ENCODE measurements at places on chromosomes 1 and 21.
A peak's percentile ranks its signal among the peaks of the same experiment; 100 is the strongest.

DNA sequence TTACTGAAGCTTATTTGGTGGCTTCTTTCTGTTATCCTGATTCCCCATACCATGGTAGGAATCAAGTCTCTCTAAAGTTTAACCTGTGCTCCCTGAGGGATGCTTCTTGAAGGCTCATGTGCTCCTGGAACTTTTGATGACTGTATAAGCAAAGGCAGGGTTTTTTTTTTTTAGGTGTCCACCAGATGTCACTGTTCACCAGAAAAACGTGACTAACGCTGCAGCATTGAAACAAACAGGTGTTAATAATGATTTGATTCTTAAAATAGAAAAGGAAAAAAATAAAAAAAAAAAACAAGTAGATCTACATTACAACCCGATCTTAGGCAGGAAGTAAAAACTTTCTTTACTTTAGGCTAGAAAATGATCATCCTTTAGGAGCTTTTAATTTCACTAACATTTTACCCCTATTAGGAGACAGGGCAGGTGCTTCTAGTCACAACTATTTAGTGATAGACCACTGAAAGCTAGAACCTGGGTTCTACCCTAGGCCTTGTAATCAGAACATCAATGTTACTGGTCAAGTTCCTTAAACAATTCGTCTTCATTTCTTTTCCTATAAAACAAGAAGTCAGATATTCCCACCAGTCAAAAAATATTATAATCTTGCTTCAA lies 223.0 kb downstream of the PLA2G4A start:
- peak; percentile 37 for DNase-seq

GRCh38 chr21:25328736-25329135 lies 278.5 kb downstream of the MRPL39 start:
- DNase-seq: no peak

GRCh38 chr1:58886611-58887010 lies 102.8 kb upstream of the JUN start:
- no peak for DNase-seq

DNA sequence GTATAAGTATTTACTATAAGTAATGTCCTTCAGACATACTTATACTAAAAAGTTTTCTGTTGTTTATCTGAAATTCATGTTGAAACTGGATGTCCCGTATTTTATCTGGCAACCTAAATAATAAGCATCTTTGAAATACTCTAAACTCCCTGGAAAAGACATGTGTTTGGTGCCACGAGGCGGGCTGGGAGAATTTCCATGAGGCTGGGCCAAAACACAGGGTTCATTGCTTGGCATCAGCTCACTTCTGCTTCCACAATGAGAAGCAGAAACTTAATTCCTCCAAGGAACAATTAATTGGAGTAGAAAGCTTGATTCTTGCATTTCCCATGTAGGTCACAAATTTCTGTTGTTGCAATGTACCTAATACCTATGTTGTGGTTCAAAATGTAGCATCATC lies 110.2 kb downstream of the PSMG1 start:
- no peak for DNase-seq

DNA sequence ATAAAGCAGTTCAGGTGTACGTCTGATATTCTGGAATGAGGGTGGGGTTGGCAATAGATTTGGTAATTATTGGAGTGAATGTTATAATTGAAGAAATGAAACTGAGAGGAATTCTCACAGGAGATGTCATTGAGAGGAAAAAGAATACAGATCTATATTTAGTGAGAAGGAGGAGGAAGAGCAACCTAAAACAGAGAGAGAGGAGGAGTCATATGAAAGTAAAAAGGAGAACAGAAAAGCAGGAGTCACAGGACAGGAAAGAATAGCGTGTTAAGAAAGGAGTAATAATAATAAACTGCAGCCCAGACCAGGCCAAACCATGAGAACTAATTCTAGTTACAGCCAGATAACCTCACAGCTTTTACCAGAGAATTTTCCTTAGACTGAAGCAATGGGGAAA lies 62.7 kb upstream of the MROH9 start:
- no peak for DNase-seq

GRCh38 chr1:22932803-22933470 lies 39.7 kb downstream of the LACTBL1 start:
- no peak for DNase-seq

- DNase-seq: no peak
Measured at GRCh38 chr1:87218618-87219017, 110.1 kb upstream of the LMO4 start.

DNA sequence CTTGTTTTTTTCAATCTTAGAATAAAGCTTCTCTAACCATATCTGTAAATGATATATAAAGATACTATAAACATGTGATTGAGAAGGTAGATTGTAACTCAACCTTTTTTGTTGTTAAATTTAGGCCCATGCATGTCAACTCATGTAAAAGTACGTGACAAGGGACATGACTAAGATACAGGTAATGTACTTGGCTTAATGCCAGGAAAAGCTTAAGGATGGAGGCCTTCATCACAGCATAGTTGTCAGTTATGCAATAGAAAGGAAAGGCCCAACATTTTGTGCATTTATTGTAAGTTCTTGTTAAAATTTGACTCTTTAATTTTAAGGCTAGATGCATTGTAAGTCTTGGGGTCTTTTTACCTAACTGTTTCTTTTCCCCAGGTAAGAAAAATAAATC lies 305.1 kb downstream of the LTN1 start:
- no peak for DNase-seq

DNA sequence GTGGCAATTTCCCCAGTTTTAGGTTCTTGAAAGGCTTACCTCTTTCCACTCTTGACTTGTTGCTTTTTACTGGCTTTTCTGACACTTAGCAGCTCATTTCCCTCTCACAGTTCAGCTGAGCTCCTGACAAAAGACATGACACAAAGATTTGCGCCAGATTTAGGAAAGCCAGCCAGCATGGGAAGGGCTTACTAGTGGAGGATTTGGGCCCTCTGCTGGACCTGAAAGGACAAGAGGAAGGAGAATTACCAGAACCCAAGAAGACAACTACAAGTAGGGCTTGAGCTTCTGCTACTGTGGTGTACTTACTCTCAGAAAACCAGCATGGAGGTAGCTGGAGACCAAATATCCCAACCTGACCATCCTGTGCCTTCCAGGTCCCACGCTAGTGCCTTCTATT lies 784.5 kb downstream of the BRINP3 start:
- no peak for DNase-seq

DNA sequence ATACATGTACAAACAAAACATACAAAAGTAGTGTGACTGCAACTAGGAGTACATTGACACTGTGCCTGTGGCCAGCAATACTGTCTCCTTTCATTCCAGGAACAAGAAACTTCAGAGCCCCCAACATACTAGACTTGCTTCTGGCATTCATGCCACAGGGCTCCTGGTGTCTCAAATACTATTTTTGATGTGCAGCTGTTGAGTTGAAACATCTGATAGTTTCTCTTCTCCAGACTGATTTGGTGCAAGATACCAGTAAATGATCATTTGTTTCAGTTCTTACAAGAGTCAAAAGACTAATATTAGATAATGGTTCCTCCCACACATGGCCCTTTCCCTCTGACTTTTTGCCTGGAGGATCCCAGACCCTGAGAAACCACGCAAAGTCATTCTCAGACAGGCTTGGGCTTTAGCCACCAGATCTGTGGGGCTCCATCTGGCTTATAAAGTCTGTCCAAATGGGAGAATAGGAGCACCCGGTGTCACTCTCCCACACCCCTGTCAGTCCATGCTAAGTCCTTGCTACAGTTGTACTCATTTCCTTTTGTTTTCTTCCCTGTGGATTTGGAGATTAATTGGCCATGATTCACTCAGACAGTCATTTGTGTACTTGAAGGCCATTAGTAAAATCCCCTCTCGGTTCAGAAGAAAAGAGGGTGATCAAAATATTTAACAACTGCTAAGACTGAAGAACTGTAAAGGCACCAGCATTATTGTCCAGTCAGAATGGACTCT lies 163.5 kb upstream of the RUNX1 start:
- no peak for DNase-seq

GRCh38 chr21:30209601-30210000 lies 6.3 kb downstream of the CLDN8 start:
- DNase-seq: no peak

- peak; percentile 74 for DNase-seq
Measured at GRCh38 chr1:152479792-152480595, 30.6 kb upstream of the LCE5A start.

DNA sequence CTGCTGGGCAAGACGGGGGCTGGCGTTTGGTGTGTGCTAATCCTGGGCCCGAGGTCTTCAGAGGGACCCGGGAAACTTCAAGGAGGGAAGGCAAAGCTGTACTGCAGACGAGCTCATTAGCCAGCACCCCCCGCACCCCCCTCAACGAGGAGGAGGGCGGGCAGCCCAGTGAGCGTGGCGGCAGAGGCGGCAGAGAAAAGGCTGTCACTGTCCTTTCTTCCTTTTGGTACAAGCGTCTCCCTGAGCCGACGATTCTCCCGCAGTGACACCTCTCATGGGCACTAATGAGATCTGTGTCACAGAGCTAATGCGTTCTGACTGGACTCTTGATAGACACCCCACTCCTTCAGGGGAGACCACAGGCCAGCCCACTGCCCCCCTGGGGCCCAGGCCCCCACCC lies 29.5 kb downstream of the DMAP1 start:
- DNase-seq: no peak

DNA sequence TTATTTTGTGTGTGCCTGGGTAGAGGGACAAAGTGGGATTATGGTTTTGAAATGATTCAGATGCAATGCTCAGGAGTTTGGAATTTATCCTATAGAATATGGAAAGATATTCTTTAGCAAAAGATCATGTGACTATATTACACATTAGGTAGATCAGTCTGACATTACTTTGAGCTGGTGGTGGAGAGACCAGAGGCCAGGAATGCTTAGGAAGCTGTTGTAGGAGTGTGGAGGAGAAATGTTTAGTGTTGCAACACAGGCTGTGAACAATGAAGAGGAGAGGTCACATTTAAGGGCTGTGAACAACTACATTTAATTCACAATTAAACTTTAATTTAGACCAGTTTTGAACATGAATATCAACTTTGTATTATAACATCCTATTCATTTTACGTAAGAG lies 45.3 kb upstream of the PODN start:
- no peak for DNase-seq

- DNase-seq: no peak
Measured at GRCh38 chr1:197424380-197424779, 156.3 kb downstream of the CRB1 start.

DNA sequence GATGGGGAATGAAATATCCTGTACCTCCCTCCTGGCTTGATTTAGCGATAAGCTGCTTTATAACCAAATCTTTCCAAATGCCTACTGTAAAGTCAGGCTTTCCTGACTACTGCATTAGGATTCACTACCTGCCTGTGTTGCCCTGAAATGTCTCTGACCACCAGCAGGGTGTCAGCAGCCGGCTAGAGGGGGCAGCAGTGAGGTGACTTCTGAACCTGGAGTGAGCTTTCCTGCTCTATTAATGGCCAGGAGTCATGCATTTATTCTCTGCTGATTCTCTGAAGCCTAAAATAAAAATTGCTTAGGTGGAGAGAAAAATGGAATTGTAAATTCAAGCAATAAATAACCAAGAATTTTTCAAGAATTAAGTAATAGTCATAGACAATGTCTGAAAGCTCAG lies 2.5 kb downstream of the BACE2 start:
- peak; percentile 26 for DNase-seq

GRCh38 chr21:34928637-34929036 lies 120.5 kb downstream of the RUNX1 start:
- DNase-seq: no peak

DNA sequence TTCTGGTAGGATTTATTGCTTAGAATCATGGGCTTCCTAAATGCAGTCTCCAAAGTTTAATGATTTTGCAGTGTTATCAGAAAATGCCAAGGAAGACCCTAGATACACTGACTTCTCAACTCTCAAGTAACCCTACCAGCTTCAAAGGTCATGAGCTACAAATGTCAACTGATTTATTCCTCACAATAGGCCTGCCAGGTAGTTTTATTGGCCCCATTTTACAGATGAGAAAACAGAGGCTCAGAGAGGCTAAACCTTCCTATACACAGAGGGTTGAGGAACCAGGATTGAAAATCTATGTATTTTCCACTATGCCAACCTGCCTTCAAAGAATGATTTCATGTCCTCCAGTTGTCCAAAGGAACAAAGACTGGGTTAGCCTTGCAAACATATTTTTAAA lies 384.4 kb upstream of the POU3F1 start:
- DNase-seq: no peak

- DNase-seq: no peak
Measured at GRCh38 chr1:5053744-5054143, 399.3 kb downstream of the AJAP1 start.

- no peak for DNase-seq
Measured at GRCh38 chr1:236893626-236894545, 98.8 kb downstream of the MTR start.

DNA sequence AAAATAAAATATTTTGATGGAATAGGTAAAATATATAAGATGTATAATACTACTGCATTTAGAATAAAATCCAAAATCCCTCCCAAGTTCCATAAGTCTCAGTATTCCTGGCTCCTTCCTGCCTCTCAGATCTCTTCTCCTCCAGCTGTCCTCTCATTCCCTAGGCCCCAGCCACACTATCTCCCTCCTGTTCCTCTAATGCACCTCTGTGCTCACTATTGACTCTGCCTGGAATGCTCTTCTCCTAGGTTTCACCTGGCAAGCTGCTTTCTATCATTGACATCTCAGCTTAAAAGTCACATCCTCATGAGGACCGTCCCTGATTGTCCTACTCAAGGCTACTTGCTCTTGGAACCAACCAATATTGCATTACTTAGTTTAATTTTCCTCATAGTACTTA lies 7.2 kb downstream of the NME7 start:
- DNase-seq: no peak

DNA sequence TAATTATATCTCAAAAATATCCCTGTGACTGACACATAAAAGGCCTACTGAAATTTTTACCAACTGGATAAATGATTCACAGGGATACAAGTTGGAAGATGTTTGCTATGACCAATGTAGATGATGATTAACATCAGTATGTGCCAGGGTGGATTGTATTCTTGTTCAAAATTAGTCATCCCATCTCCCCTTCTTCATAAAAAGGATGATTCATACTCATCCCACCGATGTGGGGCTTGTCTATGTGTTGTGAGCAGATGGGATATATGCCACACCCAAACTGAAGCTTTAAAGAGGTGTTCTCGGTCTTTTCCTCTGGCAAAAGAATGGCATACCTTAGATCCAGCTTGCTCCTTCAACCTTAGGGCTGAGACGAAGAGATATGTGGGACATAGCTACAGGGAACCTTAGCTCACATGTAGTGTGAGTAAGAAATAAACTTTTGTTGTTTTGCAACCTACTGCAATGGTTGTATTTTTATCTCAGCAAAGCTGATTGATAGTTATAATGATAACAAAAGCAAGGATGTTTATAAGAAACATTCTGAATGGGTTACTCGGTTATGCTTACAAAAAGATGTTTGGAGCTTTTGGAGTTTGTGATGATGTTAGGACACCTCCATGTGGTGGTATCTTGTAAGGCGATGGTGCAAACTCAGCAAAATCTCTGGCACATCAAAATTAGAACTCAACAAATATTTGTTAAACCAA lies 29.4 kb downstream of the SPATA17 start:
- no peak for DNase-seq

- DNase-seq: no peak
Measured at GRCh38 chr1:92165389-92165788, 52.3 kb upstream of the C1orf146 start.

- DNase-seq: peak; percentile 41
Measured at GRCh38 chr1:236685917-236686814, at the start of gene ACTN2. Gene ACTN2 (plus strand): TSS chr1:236686499. CDS start chr1:236686674, 175 bp downstream.

- no peak for DNase-seq
Measured at GRCh38 chr1:7608628-7609305, 162.3 kb upstream of the VAMP3 start.

- no peak for DNase-seq
Measured at GRCh38 chr1:158026651-158027050, 33.2 kb downstream of the KIRREL1 start.

GRCh38 chr1:23237508-23237907 lies 20.2 kb upstream of the HTR1D start:
- no peak for DNase-seq

- no peak for DNase-seq
Measured at GRCh38 chr1:195849180-195849579, 759.1 kb downstream of the KCNT2 start.
